CD4-positive, alpha-beta T cell treated with Interleukin-4 for 4 hours (primary cell): ENCODE measurements at places on chromosomes 7 and 10.

DNA sequence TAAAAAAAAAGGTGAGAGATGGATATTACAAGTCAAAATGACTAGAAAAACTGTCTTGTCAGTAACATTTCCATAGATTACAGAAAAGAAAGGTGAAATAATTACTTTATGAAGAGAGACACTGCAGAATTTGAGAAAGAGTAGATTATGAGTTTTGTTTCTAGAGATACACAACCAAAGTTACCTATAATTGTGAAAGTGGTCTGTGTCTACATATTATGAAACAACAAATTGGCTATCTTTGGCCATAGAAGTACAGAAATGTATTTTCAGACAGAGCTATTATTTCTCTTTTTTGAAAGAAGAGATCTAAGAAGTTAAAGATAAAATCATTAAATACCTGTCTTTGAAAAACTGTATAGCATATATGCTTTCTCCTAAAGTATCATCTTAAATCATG, 30.1 kb downstream of the KCND2 start:
- no peak for DNase-seq

GRCh38 chr7:27374958-27375841, 132.6 kb downstream of the EVX1 start:
- no peak for DNase-seq

DNA sequence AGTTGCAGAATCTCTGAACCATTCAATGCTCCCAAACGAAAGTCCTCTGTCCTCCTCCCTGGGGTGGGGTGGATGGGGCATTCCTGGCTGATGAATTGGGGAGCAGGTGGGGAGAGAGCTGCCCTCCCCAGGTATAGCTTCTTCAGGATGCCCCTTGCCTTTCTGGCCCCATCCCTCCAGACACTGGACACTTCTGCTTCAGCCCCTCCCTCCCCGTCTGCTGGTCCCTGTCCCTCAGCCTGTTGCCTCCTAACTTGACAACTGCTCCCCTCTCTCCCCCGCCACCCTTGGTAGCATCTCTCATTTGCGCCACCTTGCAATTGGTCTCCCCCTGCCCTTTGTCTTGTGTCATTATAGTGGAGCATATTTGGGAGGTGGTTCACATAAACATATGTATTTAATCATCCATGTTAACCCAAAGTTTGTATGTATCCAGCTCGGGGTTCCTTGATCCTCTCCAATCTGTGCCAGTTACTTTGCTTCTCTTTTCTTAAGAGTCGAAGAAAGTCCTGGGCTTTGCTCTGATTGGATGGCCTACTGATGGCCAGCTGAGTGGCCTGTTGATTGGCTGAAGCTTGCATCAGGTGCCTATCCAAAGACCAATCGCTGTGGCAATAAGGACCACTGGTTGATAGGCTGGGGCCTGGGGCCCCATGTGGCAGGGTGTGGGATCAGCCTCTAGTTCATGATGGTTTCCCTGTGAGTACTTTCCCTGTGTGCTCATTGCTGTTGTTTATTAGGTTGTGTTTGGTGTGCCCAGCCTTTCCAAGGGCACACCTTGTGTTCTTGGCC, 4.0 kb upstream of the GCK start:
- no peak for DNase-seq

GRCh38 chr10:92530421-92530820, 43.5 kb downstream of the IDE start:
- no peak for DNase-seq

- peak; percentile 68 for DNase-seq
Observed at GRCh38 chr10:74977913-74978847, 133.3 kb upstream of the SAMD8 start.

- no peak for DNase-seq
Observed at GRCh38 chr10:22823109-22823508, 104.7 kb upstream of the ARMC3 start.

DNA sequence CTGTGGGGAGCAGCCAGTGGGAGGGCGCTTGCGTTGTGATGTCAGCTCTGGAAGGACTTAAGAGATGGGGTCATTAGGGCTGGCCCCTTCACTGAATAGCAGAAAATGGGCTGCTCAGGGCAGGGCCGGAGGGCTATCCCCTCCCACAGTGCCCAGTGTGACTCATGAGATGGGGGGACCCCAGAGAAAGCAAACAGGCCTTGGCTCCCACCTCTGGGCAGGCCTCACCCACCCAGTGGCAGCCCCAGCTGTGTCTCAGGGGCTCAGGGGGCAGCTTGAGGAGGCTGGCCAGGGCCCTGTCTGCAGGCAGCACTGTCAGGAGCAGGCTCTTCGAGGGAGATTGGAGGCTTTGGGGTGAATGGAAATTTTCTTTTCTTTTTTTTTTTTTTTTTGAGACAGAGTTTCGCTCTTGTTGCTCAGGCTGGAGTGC, 168.3 kb downstream of the SLIT1 start:
- DNase-seq: no peak

GRCh38 chr7:120452665-120453064, 179.7 kb downstream of the KCND2 start:
- DNase-seq: no peak

DNA sequence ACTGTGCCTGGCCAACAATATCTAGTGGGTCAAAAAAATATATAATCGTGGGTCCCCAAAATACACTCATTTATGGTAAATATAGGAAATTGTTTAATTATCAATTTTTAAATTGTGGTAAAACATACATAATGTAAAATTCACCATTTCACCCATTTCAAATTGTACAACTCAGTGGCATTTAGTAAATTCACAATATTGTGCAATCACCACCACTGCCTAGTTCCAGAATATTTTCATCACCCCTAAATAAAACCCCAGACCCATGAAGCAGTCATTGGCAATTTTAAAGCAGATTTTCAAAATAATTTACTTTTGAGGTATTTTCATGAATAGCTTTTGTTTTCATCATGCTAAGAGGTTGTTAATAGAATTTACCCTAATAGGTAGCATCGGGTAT, 10.2 kb downstream of the BLNK start:
- DNase-seq: no peak

GRCh38 chr10:79346388-79347225, 662 bp upstream of the PPIF start:
- no peak for DNase-seq

DNA sequence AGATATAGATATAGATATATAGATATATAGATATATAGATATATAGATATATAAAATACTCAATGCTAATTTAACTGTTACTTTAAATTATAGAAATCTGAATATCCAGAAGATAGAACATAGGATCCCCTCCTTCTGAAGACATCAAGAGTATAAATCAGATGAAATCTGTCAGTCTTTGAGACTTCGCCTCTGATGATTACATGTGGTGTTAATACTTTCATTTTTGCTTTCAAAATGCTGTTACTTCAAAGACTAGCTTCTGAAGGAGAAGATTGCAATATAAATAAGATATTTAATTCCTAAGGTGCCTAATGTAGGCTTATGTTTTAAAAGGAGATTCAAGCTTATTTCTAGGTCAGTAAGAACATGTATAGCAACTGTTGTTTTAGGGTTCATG, 180.4 kb downstream of the TSPAN12 start:
- DNase-seq: no peak

- DNase-seq: no peak
Observed at GRCh38 chr10:73965890-73966768, 31.8 kb upstream of the VCL start.

DNA sequence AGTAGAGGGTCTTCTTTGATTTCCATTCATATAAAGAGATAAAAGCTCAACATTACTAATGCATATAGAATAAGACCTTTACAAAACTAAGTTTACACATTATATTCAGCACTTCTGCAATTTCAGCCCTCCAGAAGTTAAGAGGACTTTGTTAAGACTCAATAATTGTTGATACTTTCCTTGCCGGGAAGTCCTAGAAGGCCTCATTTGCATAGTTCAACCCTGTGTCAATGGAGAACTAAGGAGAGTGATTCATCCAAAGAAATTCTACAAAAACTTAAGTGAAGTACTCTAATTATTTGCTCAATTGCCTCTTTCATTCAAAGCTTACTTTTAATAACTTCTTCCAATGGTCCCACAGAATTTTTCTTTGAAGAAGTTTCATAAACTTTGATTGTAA, 1060.3 kb upstream of the CELF2 start:
- DNase-seq: no peak

GRCh38 chr10:48507494-48507893, 97.4 kb downstream of the ARHGAP22 start:
- no peak for DNase-seq

GRCh38 chr10:22557321-22557720, 157.1 kb downstream of the PIP4K2A start:
- DNase-seq: no peak

GRCh38 chr7:35828817-35829216, 28.0 kb downstream of the SEPTIN7 start:
- no peak for DNase-seq

DNA sequence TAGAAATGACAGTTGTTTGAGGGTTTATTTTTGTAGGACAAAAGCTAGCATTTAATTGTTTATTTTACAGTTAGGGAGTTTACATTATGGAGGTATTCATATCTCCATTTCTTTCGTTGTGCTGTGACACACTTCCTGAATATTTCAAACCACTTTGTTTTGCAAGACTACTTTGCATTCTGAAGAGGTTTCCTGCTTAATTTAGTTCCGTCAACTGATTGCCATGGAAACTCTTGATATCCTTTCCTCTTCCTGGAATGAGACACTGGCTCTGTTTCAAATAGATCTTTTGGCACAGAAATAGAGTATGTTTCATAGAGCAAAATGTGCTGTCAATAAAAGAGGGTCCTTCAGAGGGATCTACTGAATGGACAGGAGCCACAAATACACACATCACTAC, 159.5 kb upstream of the AGR3 start:
- DNase-seq: peak; percentile 56

DNA sequence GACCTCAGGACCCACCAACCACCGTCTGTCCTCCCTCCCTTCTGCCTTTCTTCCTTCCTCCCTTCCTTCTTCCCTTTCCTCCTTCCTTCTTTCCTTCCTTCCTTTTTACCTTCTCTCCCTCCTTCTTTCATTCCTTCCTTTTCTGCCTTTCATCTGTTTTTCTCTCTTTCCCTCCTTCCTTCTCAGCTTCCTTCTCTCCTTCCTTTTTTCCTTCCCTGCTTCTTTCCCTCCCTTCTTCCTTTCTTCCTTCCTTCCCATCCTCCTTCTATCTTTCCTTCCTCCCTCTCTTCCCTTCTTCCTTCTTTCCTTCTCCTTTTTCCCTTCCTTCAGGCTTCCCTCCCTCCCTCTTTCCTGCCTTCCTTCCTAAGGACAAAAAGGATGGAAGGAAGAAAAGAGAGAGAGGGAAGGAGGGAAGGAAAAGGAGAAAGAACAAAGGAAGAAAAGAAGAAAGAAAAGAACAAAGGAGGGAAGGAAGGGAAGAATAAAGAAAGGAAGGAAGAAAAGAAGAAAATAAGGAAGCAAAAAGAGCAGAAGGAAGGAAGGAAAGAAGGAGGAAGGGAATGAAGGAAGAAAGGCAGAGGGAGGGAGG, 405.0 kb downstream of the GRID1 start:
- DNase-seq: no peak

GRCh38 chr7:32868116-32868515, 23.4 kb downstream of the KBTBD2 start:
- no peak for DNase-seq

GRCh38 chr7:92226981-92227380, 18.7 kb downstream of the KRIT1 start:
- no peak for DNase-seq

GRCh38 chr7:11847336-11847735, 15.3 kb upstream of the THSD7A start:
- no peak for DNase-seq

GRCh38 chr7:70775570-70776156, 356.3 kb upstream of the GALNT17 start:
- peak; percentile 23 for DNase-seq

- DNase-seq: no peak
Observed at GRCh38 chr7:22320416-22320815, 36.5 kb downstream of the RAPGEF5 start.

GRCh38 chr10:66910671-66911070, 15.2 kb upstream of the LRRTM3 start:
- no peak for DNase-seq

- no peak for DNase-seq
Observed at GRCh38 chr7:158414486-158414961, 173.1 kb downstream of the PTPRN2 start.
